ENCODE measurements at places on chromosomes 2 and 18. TPM values are rescaled to one million over a fixed set of nuclear protein-coding genes. Genes with fewer than 3 reads are reported as not detected.
A peak's percentile ranks its signal among the peaks of the same experiment; 100 is the strongest.

The OBSL1 gene
- 40.7 TPM for total RNA-seq

DNA sequence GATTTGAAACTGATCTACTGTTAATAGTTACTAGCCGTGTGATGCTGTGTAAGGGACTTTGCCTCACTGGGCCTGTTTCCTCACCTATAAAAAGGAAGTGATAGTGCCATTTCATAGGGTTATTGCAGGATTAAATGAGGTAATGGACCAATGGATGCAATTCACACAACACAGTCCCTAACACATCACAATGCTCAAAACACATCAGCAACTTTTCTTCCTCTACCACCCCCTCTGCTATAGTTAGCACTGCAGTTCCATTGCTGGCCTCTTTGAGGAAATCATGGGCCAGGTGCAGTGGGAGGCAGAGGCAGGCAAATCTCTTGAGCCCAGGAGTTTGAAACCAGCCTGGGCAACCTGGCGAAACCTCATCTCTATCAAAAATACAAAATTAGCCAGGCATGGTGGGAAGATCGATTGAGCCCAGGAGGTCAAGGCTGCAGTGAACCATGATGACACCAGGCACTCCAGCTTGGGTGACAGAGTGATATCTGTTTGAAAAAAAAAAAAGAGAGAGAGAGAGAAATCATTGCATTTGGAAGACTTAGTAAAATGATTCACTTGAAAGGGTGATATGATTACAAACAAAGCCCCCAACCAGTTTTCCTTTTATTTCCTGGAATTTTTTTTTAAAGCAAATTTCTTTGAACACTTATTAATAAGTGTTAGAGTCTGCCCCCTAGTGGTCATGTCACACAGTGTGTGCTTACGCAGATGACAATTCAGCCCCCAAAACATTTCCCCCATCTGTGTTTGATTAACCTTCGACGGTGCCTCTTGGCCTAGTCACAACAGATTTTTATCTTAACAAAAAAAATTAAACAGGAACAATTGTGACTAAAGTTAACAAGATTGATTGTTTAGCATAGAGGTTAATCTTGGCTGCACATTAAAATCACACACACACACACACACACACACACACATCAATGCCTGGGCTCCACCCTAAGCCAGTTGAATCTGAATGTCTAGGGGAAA is 88.6 kb upstream of the BCL11A start:
- DNase-seq, result no peak

GRCh38 chr2:121911036-121911435 is 155.6 kb downstream of the TSN start:
- DNase-seq, result no peak

GRCh38 chr2:235240574-235240973 is 253.3 kb upstream of the AGAP1 start:
- no peak for DNase-seq

The NEUROD1 gene
- total RNA-seq, result not detected

GRCh38 chr18:4987452-4988405 is 209.3 kb downstream of the AKAIN1 start:
- DNase-seq, result no peak

DNA sequence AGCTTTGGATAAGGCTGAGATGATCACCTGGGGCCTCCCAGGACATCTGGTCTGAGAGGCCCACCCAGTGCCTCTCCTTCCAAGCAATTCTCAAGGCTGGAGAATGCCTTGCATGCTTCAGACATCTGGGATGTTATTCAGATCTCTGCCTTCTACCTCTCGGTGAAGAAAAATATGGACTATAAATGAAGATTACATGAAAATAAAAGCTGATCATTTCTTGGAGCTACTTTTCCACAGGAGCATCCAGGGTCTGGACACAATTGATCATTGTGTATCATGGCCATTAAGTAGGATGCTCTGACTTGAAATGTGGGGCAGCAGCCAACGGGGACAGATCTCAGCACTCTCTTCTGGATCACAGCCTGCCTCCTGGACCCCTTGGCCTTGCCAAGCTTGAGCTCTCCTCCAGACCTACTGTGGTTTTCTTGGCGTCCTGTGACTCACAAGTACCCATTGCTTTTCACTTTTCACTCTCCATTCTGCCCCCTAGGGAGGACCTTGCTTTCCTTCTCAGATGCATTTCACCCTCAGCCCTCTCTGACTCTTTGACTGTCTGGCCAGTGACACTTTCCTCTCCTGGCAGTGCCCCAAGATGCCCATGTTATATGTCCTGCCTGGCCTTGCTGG is 203.1 kb downstream of the INSIG2 start:
- no peak for DNase-seq

- DNase-seq, result no peak
Measured at GRCh38 chr2:218648088-218648786, 11.2 kb downstream of the ZNF142 start.

The FEV gene
- total RNA-seq, result not detected

DNA sequence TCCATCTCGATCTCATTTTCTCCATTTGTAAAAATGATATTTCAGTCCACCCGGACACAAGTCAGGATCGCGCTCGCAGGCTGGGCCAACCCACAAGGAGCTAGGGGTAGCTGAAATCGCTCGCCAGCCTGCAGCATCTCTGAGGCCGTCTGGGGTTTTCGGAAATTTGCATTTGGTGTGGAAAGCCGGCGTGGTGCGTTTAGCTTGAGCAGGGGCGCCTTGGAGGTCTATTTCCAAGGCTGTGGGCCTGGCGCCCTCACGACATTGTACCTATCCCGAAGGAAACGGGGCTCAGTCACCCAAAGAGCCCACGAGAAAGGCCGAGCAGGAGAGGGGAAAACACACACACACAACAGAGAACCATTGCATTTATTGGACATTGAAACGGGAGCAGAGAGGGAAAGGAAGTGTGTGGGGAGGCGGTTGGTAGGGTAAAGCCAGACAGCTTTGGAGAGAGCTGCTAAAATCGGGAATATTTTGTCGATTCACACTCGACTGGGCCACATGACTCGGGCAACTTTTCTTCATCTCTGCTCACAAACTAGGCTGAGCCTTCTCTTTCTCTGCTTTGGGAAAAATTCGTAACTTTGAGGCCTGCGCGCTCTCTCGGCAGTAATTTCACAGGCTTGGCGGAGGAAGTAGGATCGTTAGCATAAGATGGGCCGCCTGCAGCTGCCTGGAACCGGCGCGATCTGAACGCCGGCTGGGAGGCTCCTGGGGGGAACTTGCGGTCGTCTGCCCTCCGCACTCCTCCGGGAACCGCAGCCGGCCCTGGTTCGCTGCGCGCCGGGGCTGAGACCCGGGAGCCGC is 1.1 kb upstream of the HOXD8 start:
- DNase-seq, result peak; percentile 83

- DNase-seq, result no peak
Measured at GRCh38 chr2:118723394-118723793, 124.1 kb downstream of the EN1 start.

DNA sequence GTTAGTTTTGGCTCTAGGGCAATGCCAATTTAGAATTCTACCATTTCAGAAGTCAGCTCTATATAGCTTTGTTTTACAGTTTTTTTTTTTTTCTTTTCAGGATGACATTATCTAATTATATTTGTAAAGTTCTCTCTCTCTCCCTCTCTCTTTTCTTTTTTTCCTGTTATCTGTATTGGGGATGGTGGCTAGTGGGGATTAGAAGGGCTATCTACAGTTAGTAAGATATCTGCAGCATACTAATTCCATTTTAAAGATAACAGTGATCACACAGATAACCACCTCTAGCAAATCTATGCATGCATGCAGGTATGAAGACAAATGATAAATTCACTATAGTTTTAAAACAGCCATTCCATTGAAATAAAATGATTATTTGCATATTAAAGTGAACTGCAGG is 438.9 kb downstream of the ERBB4 start:
- DNase-seq, result no peak

DNA sequence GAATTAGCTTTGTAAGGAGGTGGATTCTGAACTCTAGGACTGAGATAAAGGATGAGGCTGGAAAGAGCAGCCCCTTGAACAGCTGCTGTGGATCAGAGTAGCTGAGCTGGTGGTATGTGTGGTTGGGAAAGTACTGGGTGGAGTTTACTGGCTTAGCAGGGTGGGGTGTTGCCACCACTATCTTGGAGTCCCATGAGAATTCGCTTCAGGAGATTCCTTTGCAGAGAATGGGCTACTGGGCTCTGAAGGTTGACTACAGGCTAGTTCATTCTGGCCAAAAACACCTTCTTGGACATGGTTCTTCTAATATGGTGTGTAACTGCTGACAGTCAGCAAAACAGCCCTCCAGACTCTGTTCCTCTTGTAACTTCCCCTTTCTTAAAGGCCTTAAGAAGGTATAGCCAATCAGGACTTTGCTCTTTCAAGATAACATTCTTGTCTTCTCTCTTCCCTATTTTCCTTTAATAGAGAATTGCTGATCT is 52.7 kb downstream of the TET3 start:
- DNase-seq, result no peak

DNA sequence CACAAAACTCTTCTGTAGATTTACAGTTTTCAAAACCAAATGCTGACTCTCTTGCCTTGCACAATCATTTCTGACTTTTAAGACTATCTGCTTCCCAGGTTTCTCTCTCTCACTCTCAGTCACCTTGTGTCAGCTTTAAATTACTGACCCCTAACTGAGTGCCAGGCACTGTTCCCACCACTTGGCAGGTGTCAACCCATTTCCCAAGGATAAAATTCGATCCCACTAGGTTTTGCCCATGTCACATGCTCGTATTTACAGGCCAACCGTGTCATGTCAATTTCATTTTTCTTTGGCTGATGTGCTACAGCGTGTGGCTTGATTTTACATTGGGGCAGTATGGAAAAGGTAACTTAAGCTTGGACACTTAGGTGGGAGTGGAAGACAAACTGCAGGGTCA is 26.1 kb upstream of the LMAN1 start:
- no peak for DNase-seq

- no peak for DNase-seq
Measured at GRCh38 chr18:51009072-51009471, 20.9 kb upstream of the SMAD4 start.

The ATP8B1 gene
- total RNA-seq, result 47.3 TPM

The POTEI gene
- total RNA-seq, result not detected

- no peak for DNase-seq
Measured at GRCh38 chr2:168928113-168928831, 27.2 kb downstream of the G6PC2 start.

DNA sequence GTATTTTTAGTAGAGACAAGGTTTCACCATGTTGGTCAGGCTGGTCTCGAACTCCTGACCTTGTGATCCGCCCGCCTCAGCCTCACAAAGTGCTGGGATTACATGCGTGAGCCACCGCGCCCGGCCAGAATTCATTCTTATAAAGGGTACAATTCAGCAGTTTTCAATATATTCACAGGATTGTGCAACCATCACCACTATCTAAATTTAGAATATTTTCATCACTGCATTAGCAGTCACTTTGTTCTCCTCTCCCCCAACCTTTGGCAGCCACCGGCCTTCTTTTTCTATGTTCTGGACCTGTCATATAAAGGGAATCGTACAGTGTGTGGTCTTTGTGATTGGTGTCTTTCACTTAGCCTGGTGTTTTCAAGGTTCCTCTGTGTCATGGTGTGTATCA is 40.7 kb downstream of the TCF7L1 start:
- DNase-seq, result peak; percentile 69

The MGAT4A gene
- 34.2 TPM for total RNA-seq

DNA sequence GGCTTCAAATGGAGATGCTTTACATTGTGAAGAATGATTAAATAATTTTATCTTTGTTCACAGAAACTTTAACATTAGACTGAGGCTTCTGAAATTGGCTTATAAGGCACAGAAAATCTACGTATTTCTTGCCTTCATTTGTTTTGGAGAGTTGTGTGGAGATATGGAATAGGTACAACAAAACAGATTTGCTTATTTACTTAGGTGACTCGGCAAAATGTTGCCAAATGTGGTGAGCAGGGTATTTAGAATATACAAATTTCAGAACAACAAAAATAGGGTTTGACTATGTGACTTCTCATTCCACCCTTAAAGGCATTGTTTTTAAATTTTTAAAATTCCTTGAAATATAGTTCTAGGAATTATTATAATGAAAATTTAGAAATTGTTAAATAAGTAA is 134.2 kb downstream of the KCNJ3 start:
- no peak for DNase-seq

- DNase-seq, result peak; percentile 84
Measured at GRCh38 chr2:9752441-9753275, 90.6 kb upstream of the TAF1B start.

GRCh38 chr2:210663631-210664089 is 107.3 kb downstream of the CPS1 start:
- DNase-seq, result no peak

The CAPN14 gene
- total RNA-seq, result 0.14 TPM

DNA sequence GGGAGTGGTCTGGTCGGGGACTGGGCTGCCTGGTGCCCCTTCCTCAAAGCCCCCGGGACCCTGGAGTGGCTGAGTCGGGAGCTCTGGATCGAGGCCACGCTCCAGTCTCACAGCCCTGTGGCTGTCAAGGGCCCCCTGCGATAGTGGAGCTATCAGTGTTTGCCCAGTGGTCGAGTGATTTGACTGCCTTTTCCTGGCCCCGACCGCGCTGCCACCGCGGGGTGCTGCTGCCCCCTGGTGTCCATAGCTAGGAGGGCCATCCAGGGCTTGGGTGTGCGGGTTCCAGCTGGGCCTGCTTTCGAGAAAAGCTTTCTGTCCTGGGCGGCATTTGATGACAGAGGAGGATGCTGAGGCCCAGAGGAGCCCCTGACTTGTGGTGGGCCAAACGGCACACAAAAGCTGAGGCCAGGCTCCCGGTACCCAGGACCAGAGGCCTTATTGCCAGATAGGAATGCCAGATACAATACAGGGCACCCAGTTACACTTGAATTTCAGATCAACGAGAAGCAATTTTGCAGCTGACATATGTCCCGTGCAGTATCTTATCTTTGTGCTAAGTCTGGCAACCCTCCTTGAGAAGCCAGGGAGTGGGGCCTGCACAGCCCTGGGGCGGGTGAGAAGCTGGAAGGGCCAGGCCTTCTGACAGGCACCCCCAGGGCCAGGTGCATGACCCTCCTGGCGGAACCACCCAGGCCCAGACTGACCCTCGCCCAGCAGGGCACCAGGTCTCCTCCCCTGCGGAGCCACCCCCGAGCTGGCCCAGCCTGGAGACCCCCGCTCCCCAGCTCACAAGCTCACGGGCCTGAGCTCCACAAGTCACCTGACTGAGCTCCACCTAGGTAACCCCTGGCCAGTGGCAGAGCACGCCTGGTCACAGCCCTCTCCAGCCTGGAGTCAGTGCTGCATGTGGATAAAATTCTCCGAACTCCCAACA is 13.0 kb downstream of the ODC1 start:
- DNase-seq, result peak; percentile 93

The MC4R gene
- total RNA-seq, result not detected

The MTIF2 gene
- total RNA-seq, result 19.9 TPM

- no peak for DNase-seq
Measured at GRCh38 chr2:114286438-114286837, 156.0 kb upstream of the DPP10 start.

GRCh38 chr2:105771836-105772235 is 27.1 kb downstream of the NCK2 start:
- DNase-seq, result no peak

Data from posterior vena cava (tissue), 2 donors.